Ureter (tissue), 1 donor: ENCODE measurements at places on chromosomes 16 and 17.

GRCh38 chr17:41402161-41402560 is 4.8 kb upstream of the KRT31 start:
- no peak for DNase-seq

GRCh38 chr16:12434567-12434966 is 369.1 kb downstream of the CPPED1 start:
- no peak for DNase-seq

DNA sequence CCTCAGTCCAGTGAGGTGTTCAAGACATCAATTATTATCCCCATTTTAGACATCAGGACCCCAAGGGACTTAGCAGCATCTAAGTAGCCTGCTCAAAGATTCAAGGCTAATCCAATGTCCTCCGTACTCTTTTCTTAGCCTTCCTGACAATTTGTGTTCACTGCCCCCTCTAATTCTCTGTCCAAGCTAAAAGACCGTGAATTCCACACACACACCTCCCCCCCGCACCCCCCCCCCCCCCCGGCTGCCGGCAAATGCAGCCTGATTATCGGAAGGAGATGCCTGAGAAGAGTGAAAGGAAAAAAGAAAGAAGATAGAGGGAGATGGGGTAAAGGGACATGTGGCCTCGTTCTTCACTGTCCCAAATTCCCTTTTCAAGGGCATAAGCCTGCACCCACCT is 58.1 kb upstream of the NLK start:
- DNase-seq = no peak

DNA sequence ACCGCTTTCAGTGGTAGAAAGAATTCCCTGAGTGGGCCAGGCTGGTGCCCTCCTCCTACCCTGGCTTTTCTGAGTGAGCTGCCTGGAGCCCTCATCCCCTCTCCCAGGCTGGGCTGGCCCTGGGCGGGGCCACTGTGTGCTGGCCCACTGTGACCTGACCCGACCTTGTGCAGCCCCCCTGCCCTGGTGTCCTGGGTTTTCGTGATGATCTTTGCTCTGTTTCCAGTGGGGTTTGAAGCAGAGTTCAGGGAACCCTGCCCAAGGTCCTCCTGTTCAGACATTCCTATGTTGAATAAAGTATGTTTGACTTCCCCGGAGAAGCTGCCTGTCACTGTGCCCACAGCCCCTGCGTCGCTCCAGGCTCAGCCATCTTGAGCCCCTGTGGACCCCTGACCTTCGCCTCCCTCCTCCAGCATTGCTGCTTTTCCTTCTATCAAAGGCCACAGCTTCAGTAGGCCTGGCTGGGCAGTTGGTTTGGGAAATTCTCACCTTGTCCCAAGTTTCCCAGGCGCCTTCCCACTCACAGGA is 13.7 kb upstream of the NAGLU start:
- no peak for DNase-seq
